ENCODE measurements at places on chromosomes 5 and 9.

GRCh38 chr9:134323741-134324358 lies 2.4 kb upstream of the RXRA start:
- no peak for DNase-seq

DNA sequence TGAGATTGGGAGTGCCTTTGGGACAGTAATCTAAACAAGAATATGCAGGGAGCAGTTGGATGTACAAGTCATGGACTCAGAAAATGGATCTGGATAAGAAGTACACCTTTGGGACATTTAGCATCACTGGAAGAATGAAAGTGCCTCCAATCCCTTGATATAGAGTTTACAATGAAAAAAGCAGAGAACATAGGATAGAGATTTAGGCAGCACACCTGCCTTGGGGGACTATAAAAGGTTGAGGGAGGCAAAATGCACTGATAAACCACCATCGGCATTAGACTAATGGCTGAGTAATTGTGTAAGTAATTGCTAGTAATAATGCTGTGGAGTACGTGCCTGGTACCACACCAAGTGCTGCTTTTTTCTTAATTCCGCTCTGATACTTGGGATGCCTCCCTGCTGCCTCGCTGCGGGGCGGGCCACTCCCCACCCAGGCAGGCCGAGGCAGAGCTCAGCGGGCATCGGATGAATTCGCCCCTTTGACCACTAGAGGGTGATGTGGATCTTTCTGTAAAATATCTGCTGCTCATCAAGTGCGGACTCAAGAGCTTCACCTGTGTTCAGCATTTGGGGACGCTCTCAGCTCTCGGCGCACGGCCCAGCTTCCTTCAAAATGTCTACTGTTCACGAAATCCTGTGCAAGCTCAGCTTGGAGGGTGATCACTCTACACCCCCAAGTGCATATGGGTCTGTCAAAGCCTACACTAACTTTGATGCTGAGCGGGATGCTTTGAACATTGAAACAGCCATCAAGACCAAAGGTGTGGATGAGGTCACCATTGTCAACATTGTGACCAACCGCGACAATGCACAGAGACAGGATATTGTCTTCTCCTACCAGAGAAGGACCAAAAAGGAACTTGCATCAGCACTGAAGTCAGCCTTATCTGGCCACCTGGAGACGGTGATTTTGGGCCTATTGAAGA lies 99.9 kb downstream of the ANKRD18B start:
- no peak for DNase-seq

DNA sequence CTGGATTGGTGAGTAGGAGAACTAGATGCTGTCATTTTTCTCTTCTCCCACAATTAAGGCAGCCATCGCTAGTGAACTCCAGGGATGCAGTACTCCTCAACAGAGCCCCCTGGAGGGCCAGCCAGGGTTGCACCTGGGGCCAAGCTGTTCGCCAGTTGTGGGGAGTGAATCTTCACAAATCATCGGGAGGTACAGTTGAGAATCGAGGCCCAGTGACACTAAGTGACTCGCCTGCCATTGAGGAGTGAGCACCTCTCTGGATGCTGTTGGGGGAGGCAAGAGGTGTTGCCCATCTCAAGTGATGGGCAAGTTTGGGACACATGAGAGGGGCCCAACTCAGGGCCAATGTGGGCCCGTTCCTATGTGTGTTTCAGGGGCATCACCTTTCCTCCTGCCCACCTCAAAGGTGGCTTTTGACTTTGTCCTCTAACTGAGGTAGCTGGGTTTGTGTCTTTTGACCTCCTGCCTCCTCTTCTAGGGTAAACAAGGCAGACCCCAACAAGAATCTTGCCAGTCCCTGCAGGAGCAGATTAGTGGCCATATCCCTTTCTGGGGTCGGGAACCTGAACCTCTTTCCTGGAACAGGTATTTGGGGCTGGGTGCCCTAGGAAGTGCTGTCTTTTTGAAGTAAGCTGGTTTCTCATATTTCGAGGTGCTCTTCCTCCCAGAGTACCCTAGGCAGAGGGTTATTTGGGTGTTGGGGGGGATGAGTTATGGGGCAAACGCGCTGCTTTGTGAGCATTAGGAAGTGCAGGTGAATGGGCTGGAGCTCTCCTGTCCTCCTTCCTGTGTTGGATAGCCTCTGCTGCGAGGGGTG lies 181.2 kb downstream of the MACROH2A1 start:
- peak; percentile 52 for DNase-seq

- DNase-seq: no peak
Measured at GRCh38 chr9:136535070-136535469, 10.8 kb downstream of the NOTCH1 start.

DNA sequence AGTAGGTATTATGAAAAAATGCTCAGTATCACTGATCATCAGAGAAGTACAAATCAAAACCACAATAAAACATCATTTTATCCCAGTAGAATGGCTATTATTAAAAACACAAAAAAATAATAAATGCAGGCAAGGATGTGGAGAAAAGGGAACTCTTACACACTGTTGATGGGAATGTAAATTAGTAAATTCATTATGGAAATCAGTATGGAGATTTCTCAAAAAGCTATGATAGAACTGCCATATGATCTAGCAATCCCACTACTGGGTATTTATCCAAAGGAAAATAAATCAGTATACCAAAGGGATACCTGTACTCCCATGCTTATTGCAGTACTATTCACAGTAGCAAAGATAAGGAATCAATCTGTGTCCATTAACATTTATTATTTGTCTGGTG lies 209.6 kb downstream of the FER start:
- no peak for DNase-seq

DNA sequence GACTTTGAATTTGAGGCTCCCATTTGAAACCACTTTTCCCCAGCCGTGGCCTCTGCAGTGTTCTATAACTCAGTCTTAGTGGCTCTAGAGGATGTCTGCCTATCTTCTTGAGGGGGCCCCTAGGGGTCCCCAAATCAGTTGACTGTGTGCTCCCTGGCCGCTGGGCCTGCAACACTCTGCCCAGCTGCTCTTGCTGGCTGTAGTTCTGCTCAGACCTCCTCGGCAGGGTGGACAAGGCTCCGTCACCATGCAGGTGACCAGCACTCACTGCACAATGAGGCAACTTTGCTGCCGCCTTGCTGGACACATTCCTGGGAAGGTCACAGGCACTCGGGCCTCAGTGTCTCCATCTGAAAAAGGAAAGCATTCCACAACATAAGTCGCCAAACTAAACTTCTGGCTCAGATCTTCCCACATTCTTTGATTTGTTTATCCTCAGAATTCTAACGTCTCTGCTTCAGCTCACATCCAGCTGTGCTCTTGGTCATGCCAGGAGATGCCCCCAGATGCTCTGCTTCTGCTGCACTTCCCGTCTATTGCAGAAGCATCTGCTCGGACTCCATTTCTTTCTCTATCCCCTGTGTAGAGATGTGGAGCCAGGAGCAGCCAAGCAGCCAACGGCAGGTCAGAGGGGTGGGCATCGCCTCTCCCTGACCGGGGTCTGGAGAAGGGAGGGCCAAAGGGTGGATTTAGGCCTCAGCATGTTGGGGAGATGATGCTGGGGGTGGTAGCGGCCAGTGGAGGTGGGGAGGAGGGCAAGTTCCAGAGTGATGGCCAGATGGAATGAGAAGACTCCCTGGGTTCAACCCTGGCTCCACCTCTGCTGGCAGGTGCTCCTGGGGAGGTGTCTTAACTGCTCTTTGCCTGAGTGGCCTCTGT lies 133.6 kb downstream of the MVB12B start:
- DNase-seq: no peak

- no peak for DNase-seq
Measured at GRCh38 chr5:36523926-36524325, 82.5 kb upstream of the SLC1A3 start.

- no peak for DNase-seq
Measured at GRCh38 chr9:38138276-38138675, 69.2 kb upstream of the SHB start.

DNA sequence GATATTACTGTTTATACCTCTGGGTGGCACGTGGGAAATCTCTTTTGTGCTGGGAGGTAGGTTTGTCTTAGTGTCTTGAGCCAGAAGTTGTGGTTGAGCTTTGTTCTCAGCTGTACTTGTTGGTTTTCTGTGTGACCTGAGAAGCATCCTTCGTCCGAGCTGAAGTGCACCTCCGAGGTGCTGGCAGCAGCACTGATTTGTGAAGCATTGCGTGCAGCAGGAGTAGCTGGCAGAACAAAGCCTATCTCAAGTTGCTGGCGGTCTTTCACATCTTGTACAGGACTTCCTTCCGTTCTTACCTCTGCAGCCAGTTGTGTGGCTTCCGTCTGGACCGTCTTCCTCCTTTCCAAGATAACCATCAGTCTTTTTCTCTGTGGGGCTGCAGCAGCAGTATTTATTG lies 4.3 kb downstream of the PRRC2B start:
- no peak for DNase-seq

DNA sequence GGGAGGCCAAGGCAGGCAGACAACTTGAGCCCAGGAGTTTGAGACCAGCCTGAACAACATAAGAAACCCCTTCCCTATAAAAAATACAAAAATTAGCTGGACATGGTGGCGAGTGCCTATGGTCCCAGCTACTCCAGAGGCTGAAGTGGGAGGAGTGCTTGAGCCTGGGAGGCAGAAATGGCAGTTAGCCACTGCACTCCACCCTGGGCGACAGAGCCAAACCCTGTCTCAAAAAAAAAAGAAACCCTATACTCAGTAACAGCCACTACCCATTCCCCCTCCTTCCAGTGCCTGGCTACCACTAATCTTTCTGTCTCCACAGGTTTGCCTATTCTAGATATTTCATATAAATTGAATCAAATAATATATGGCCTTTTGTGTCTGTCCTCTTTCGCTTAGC lies 14.3 kb upstream of the SIL1 start:
- no peak for DNase-seq

GRCh38 chr9:83290692-83291091 lies 227.8 kb upstream of the RASEF start:
- no peak for DNase-seq

- no peak for DNase-seq
Measured at GRCh38 chr5:94423411-94423810, 195.0 kb downstream of the KIAA0825 start.

DNA sequence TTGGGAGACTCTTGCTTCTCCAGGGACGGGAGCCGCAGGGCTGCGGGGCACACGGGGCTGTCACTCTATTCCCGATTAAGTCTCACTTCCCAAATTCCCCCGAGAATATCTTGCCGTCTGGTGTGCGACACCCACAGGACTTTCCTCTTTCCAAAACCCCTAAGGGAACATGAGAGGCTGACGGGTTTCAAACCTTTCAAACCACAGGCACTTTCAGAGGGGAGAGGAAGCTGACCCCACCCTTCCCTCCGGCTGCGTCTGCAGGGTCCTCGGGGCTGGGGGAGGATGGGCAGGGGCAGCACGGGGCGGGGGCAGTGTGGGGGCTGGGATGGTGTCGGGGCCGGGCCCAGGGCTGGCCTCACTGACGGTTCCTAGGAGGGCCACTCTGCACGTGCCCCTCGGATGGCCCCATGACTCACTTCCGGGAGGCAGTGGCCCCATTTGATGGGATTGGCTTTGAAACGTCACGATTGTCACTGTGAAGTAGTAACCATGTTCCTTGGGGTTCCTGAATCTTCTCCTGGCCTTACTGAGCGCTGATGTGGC lies 38.2 kb downstream of the SLC9A3 start:
- no peak for DNase-seq

- DNase-seq: no peak
Measured at GRCh38 chr9:90851444-90851843, 49.8 kb downstream of the SYK start.

DNA sequence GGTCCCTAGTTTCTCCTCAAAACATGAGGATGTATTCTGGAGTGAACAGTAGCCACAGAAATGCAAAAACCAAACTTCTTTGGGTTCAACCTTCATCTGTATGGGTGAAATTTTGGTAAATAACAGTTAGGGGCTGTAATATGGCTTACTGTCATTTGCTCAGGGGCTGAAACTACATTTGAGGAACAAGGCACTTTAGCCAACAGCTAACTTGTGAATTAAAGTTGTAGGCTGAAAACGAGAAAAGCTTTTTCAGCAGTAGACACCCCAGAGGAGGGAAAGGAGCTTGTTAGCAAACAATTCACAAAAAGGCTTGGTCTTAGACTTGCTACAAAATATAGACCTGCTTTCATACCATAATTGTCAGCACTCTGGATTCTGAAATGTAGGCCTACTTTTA lies 6.6 kb downstream of the TMEM171 start:
- DNase-seq: no peak

GRCh38 chr5:146867996-146868708 lies 10.4 kb downstream of the PPP2R2B start:
- DNase-seq: no peak

DNA sequence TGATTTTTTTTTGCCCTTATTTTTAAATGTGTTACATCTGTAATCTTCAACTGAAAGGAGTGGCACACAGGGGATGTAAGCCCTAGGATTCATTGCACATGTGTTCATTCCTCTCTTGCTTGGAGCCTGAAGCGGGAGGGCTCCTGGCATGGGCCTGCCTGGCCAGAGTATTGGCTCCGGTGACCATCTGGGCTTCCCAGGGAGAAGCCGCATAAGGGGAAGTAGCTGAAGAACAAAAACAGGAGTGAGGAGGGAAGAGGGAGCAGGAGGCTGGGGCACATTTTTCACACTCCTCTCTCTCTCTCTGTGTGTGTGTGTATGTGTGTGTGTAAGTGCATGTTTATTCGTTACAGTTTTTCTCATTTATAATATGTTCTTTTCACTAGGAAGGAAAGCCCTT lies 269.9 kb downstream of the PRR16 start:
- DNase-seq: no peak

DNA sequence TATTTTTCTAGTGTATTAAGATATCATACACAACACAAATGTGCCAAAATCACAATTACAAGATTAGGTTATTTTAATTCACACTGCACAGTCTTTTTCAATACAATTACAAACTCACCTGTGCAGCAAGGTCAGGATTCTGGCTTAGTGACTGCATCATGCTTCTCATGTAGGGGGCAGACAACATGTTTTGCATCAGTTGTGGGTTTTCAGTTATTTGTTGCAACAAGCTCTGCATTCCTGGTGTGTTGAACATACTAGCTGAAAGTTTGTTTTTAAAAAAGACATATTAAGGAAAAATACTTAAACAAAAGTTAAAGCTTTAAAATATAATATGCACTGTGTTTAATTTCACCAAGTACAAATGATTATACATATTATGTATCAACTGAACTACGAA lies 38.7 kb downstream of the UBQLN1 start:
- no peak for DNase-seq

- DNase-seq: no peak
Measured at GRCh38 chr5:72584466-72584865, 77.3 kb upstream of the ZNF366 start.

- no peak for DNase-seq
Measured at GRCh38 chr9:134217431-134218210, 53.3 kb upstream of the RNU6ATAC start.

DNA sequence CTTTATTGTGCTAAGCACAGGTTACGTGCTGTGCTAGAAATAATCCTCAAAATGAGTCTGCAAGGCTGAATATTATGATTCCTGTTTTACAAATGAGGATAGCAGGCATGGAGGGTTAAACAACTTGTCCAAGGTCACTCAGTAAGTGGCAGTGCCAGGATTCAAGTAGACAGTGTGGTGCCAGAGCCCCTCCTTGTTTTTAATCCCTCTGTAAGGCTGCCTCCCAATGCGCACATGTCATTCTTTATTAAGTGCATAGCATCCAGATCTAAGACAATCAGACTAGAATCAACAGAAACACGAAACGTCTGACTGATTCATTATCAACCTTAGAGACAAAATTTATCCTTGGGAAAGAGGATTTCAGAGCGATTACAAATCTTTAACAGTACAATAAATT lies 199.6 kb downstream of the SMARCA2 start:
- no peak for DNase-seq

Data from type B pancreatic cell (in vitro differentiated cells).